ENCODE measurements at places on chromosomes 4 and X.
A peak's percentile ranks its signal among the peaks of the same experiment; 100 is the strongest.

- DNase-seq, result no peak
Measured at GRCh38 chr4:98661371-98662054, 3.1 kb upstream of the TSPAN5 start.

GRCh38 chrX:18016941-18017340, 155.8 kb upstream of the RAI2 start:
- DNase-seq, result no peak

- DNase-seq, result peak; percentile 63
Measured at GRCh38 chrX:134948333-134949241, 42.2 kb upstream of the SMIM10 start.

- peak; percentile 75 for DNase-seq
Measured at GRCh38 chrX:11261260-11261659, 32.0 kb upstream of the AMELX start.

DNA sequence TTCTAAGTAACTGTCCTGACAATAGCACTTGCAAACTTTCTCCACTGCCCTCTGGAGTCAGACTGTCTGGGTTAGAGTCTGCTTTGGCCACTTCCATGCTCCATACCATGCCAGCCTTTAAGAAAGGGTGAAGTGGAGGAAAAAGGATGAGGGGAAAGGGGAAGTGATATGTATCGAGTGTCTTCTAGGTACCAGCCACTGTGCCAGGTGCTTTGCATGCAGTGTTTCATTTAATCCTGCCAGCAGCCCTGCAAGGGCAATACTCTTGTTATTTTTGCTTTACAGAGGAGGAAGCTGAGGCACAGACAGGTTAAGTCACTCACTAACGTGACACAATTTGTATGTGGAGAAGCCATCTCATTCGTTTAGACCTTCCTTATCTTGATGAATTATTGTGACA, 55.6 kb downstream of the RTL9 start:
- no peak for DNase-seq

Measured in fibroblast of skin of right biceps (primary cell).